ENCODE measurements at places on chromosomes 3 and 15.

- DNase-seq: no peak
These were observed 165.1 kb upstream of the COL8A1 start for GRCh38 chr3:99473321-99473751.

GRCh38 chr3:122770521-122771202, 23.0 kb downstream of the HSPBAP1 start:
- DNase-seq: no peak

DNA sequence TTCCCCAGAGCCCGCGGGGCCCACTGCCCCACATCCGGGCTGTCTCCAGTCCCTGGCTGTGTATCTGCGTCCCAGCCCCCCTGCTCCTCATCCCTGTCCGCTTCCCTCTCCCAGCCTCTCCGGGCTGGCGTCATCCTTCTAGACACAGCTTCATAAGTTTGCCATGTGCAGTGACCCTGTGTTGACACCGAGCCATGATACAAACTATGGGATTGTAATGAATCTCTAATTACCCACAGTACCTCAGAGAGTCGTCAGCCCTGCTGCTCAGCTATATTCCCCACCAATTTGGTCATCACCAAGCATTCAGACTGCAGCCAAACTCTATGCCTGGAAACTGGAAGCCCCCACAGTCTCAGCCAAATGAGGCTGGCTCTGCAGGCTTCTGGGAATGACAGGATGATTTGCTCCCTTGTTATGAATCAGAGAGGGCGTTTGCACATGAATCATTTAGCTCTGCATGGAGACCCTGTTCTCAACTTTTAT, 466.1 kb upstream of the ATP11B start:
- DNase-seq: no peak

DNA sequence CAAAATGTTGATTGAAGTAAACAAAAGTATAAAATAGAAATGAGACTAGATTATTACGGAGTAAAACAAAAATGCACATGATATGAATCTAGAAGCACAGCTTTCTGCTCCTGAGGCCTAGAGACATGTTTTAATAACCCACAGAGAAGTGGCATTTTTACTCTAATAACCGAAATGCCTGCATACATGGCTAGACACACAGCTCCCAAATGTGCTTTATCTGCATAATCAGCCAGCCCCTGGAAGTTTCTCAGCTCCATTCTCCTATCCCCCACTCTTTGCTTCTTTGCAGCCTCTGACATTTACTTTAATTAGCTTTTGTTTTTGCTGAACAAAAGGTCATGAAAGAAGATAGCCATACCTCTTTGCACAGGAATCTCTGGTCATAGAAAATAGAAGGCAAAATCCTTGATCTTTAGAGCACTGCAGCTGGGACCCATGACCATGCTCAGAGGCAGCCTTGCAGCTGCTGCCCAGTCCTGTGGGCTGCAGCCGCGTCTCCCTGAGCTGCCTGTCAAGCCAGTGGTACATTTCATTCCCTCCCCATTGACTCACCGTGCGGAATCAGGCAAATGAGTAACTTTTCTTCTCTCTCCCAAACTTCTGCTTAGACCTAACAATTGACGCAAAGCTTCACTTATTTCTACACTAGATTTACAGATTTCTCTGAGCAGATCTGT, at the start of gene VEPH1:
VEPH1 (minus strand) TSS at position 501 of the 680 bp plus-strand sequence. CDS start 8,067 bp downstream, outside the sequence.
- no peak for DNase-seq

- peak; percentile 72 for DNase-seq
These were observed 41.6 kb downstream of the NR2C2 start for GRCh38 chr3:14988988-14989394.

- no peak for DNase-seq
These were observed 29.6 kb downstream of the LRRFIP2 start for GRCh38 chr3:37144806-37145205.

- DNase-seq: no peak
These were observed 157.8 kb downstream of the TIGIT start for GRCh38 chr3:114451561-114452018.

GRCh38 chr3:65584913-65585312, 453.8 kb downstream of the MAGI1 start:
- DNase-seq: no peak

DNA sequence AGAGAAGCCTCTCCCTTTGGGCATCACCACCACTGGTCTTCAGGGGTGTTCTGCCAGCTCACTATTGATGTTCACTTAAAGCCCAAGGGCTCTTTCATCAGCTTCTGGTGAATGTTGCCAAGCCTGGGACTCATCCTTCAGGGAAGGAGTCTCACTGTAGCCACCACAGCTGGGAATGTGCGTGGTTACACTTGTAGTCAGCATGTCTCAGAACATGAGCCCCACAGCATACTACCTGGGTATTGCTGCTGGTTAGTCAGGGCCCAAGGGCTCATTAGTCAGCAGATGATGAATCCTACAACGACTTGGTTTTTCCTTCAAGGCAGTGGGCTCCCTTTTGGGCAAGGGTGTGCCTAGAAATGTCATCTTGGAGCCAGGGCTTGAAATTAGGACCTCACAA, 412.9 kb downstream of the VGLL3 start:
- DNase-seq: no peak

- no peak for DNase-seq
These were observed 15.4 kb upstream of the CXCR6 start for GRCh38 chr3:45927881-45928280.

GRCh38 chr3:127535901-127536829, 54.4 kb downstream of the TPRA1 start:
- no peak for DNase-seq

DNA sequence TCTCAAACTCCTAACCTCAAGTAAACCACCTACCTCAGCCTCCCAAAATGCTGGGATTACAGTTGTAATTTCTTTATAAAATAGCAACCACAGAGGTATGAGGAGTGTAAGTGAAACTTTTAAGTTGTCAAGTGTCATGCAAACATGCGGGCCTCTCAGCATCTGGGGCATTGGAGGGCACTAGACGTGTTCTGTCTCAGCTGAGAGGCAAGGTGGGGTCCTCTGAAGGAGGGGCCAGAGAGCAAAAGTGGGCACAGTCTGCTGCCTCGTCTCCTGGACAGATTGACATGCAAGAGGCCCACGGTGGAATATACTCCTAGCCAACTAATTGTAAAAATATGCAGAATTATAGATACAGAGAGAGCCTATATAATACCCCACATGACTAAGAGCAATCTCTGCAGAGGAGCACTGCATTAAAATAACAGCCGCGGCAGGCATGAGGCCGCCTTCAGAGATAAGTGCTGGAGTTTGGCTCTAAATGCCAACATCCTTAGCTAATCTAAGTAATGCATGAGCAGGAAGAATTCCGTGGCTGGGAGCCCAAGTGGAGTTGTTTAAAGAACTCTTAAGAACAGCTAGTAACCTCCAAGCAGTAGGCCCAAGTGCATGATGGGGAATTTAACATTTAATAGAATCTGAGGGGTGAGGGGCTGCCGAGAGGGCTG, 87.8 kb upstream of the RNU6-1 start:
- DNase-seq: no peak

DNA sequence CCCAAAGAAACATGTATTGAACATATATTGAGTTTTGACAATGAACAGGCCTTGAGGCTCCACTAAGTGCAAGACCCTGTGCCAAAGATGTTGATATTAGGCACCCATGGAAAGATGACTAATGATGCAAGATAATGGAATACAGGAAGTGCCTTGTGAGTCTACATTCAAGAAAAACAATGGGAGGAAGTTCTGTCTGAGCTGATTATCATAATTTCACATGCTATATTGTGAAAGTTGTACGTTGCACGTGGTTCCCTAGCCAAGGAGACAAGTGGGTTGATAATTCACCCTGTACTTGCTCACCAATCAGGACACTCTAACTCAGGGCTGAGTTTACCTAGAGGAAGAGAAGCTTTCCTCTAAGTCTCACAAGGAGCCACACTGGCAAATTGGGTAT, 186.9 kb upstream of the STAC start:
- no peak for DNase-seq

GRCh38 chr3:119800844-119801243, 18.9 kb downstream of the NR1I2 start:
- no peak for DNase-seq

DNA sequence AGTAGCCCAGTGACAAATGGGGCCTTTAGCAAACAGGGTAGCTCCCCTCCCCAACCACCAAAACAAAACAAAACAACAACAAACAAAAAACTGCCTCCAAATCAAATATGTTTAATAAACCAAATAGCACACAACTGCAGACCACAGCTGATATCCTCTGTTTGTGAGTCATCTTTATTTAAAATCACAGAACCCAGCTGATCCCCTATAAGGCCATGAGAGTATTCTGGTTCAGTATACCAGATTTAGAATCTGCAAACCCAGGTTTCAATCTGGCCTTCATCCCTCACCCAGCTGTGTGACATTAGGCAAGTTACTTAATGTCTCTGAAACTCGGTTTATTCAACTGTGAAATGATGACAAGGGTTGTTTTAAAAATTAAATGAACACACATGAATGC, 124.5 kb downstream of the SUCLG2 start:
- no peak for DNase-seq

GRCh38 chr3:10721101-10721500, 94.9 kb upstream of the SLC6A11 start:
- DNase-seq: no peak

DNA sequence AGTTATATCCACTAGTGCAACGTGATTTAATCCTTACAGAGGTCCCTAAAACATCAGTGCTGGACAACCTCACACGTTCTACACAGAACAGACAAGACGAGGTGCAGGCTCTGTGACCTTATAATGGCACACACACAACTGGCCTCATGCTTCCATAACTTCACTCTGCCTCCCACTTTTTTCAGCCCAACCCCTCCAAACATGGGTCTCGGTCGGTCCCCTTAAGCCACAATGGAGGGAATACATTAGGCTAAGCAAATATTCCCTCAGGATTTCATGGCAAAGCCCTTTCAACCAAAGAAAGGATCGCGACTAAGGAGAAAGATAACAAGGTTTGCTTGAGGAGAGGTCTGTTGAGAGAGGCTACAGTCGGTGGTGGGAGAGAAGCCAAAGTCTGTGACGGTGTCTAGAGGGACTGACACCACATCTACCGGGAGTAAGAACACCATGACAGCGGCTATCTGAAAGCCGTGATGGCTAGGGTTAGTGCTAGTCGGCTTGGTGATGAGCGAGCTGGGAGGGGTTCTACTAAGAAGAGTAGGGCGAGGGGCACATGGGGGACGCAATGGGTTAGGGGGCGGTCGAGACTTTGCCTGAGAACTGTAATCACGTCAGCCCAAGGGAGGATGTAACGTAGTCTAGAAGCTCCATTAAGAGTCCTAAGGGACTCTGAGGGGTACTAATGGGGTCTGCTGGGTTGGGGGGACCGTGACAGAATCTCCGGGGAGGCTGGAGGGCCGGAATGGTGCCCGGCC, 1.0 kb downstream of the MYO9A start:
- DNase-seq: no peak

- DNase-seq: no peak
These were observed 16.9 kb upstream of the CORO2B start for GRCh38 chr15:68561901-68562300.

DNA sequence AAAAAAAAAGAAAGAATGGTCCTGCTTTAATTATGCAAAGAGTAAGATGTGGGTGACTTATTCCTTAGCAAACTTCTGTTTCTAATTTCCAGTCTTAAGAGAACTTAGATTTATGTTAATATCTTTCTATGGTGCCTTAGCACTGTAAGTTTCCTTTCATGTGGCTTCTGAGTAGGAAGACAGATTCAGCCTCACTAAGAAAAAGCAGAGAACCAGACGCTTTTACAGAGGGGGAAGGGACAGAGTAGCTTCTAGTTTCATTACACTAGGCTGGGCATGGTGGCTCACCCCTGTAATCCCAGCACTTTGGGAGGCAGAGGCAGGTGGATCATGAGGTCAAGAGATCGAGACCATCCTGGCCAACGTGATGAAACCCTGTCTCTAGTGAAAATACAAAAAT, 95.0 kb downstream of the DHX30 start:
- DNase-seq: no peak

- no peak for DNase-seq
These were observed 133.2 kb downstream of the SLC25A26 start for GRCh38 chr3:66354001-66354400.

DNA sequence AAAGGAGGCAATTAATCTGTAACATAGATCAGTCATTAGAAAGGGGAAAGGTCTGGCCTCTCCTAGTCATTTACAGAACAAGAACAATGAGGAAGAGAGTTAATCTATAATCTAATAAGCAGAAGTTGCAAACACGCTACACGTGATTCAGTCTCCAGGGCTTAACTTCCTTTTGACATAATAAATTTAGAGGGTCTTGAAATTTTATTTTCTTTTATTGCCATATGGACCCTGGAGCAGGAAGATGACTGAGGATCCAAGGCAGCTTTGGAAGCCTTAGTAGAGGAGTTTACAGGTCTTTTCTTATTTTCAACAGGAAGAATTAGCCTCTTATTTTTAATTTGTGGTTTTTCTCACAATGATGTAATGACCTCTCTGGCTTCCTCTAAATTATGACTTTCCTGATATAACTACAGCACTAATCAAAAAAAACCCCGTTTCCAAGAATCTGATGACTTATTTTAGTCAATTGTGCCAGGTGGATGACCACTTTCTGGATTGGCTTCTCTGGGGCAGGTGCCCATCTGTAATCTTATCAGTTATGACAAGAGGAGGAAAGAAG, 32.2 kb downstream of the ADGRG7 start:
- DNase-seq: no peak

- no peak for DNase-seq
These were observed 56.6 kb downstream of the BBX start for GRCh38 chr3:107579371-107579770.

DNA sequence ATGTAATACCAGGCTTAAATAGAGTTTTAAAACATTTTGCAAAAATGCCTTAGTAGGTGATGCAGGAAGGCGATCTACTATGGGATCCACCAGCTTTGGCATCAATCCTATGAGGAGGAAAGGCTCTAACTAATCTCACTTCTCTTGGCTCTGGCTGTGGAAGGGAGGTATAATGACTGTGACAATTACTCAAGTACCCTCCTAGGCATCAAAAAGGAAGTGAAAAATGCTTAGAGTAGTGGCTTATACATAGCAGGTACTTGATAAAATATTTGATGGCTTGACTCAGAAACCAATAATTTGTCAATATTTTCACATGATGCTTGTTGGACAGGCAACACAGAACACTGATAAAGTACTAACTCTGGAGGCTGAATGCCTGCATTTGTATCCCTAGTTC, 34.1 kb upstream of the SERPINI2 start:
- no peak for DNase-seq

DNA sequence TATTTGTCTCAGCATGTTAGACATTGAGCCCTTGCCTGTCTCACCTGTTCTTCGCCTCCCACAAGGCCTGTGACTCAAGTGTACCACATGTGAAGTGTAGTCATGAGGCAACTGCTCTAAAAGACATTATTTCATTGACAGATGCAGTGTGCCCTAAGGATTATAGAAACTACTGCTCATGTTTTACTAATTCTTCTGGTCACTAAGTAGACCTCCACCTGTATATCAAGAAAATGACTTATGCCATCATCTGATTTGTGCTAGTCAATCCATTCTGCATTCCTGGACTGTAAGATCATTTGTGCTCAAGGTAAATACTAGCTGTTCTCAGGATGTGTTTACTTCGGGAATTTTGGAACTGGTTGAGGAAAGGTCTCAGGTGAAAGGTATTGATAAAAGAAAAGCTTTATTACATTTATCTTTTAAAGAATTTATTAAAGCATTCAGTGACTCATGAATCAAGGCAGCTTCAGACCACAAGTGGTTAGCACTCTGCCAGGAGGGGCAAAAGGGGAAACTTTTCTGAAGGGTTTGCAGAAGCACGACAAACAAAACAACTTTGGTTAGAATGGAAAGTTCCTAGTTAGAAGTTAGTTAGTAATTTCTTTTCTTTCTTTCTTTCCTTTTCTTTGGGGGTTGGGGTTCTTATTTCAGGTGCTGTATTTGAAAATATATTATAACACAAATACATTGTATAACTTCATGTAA, 465.3 kb upstream of the CBLB start:
- DNase-seq: no peak

Measured in GM18507 (cell line).